NCI-H2227 treated with DMSO at 0.1 percent for 48 hours (cell line): ENCODE measurements at places on chromosomes 6 and 20.

GRCh38 chr20:24622856-24623255 lies 153.4 kb downstream of the SYNDIG1 start:
- DNase-seq: no peak

- DNase-seq: no peak
Observed at GRCh38 chr20:56809668-56810067, 180.6 kb downstream of the TFAP2C start.

- no peak for DNase-seq
Observed at GRCh38 chr20:48198929-48199451, 413.7 kb upstream of the SULF2 start.

DNA sequence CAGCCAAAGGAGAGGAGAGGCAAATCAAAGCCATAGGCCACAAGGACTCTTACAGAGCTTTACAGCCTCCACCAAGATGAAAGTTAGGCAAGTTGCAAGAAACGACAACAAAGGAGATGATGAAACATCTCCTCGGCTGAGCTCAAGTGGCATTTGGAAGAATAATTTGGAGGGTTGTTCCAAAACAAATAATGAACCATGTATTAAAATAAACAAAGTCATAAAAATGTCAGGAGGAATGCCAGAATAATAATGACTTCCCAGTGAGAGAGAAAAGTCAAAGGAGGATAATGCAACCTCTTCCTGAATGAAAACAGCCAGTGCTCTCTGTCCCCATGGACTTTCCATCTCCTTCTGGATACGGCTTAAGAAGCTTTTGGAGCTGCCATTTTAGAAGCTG lies 371.4 kb upstream of the ID4 start:
- DNase-seq: no peak

DNA sequence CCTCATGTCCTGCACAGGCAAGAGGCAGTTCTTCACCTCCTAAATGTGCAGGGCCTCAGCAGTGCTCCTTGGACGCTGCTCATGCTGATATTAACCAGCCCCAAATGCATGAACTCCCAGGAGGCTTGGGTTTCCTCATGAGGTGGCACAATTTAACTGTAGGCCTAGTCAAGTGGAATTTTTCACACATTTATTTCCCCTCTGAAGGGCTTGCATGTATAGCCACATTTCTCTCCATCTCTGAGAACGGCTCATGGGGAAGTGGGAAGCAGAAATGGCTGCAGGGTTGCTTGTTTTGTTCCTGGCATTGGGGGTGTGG lies 72.8 kb upstream of the PAX1 start:
- no peak for DNase-seq

- DNase-seq: no peak
Observed at GRCh38 chr20:58893355-58894120, 41.0 kb downstream of the GNAS start.

DNA sequence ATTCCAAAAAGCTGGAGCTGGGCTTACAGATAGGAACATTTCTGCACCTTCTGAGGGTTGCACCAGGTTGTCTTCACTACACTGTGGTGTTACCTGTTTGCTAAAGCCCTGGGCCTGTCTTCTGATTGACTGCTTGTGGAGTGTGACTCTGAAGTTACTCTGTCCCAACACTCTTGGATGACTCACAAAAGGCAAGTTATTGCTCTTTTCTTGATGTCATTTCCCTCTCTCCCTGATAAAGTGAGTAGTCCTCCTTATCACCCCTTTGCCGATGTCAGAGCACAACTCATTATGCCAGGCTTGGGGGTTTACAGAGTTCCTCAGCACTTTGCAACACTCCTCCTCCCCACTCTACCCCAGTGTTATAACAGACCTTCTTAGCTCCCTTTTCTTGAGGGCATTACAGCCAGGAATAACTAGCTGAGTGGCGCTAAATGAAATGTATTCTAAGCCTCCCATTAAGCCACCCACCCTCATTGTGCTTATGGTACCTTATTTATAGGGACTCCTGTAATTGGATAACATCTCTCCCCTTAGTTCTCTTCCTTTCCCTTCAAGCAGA lies 36.1 kb upstream of the NKX2-4 start:
- DNase-seq: no peak

DNA sequence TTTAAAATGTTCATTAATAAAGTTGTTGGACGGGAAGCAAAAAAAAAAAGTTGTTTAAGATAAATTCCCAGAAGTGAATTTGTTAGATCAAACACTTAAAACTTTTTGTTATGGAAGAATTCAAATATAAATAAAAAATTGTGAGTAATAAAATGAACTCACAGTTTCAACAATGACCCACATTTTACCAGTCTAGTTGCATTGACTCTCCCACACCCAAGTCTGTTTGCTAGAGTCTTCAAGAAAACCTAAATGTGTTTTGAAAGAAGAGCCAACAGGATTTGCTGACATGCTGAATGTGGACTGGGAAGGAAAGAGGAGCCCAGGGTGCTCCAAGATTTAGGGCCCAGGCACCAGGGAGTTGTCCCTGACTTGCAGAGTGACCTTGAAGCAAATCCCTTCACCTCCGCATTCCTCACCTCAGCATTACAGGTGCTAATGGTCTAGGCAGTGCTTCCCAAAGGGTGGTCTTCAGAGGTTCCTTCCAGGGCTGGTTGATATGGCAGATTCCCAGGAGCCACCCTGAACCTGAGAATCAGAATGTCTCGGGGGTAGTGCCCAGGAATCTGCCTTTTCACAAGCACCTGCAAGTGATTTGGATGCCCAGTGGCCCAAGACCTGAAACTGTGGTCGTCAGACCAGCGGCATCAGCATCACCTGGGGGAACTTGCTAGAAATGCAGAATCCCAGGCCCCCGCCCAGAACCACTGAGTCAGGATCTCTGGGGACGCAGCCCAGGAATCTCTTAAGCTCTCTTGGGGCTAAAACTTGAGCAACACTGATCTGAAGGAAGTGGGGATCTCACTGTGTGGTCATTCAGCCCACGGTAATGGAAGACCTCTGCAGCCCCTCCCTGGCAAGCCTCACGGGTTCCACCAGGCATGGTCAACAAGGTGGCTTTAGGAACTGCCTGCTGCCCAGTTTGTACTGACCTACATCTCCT lies 31.1 kb downstream of the POFUT1 start:
- DNase-seq: no peak

- no peak for DNase-seq
Observed at GRCh38 chr6:128208078-128208477, 307.2 kb upstream of the THEMIS start.

DNA sequence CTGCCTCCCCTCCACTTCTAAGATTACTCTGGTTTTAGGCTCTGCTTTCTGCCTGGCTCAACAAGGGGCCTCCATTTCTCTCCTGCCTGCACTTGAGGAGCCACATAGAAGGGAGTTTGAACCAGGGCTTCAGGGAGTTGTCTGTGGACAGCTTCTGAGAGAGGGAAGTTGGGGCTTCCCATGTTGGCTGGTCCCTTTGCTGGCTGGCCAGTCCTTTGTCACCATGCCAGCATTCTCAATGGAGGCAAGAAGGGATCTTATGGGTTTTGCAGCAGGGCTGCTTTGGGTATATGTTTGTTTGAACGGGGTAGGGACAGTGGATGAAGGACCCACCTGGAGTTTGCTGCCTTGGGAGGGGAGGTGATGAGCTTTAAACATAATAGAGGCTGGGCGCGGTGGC lies 124.9 kb downstream of the CARMIL1 start:
- DNase-seq: no peak

DNA sequence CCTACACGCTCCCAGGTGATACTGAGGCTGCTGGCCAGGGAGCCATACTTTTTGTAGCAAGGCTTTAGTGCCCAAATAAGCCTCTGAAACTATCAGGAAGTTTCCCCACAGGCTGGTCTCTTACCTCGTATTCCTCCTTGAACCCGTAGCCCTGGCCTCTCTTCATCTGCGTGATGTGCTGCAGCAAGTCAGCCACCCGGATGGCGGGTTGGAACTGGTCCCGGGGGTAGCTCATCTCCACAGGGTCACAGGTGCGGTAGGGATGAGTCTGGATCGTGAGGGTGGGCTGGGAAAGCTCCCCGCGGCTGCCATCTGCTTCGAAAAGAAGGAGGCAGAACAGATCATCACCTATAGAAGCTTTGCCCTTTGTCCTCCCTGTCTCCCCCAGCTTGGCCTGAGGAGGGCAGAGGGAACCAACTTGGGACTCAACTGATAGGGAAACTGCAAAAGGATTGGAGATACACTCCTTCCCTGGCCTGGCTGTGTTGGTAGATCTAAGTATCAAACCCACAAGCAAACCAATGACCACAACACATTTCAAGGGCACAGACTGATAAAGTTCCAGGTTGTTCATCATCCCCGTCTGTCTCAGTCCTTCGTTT lies 543.2 kb upstream of the CHD6 start:
- no peak for DNase-seq

DNA sequence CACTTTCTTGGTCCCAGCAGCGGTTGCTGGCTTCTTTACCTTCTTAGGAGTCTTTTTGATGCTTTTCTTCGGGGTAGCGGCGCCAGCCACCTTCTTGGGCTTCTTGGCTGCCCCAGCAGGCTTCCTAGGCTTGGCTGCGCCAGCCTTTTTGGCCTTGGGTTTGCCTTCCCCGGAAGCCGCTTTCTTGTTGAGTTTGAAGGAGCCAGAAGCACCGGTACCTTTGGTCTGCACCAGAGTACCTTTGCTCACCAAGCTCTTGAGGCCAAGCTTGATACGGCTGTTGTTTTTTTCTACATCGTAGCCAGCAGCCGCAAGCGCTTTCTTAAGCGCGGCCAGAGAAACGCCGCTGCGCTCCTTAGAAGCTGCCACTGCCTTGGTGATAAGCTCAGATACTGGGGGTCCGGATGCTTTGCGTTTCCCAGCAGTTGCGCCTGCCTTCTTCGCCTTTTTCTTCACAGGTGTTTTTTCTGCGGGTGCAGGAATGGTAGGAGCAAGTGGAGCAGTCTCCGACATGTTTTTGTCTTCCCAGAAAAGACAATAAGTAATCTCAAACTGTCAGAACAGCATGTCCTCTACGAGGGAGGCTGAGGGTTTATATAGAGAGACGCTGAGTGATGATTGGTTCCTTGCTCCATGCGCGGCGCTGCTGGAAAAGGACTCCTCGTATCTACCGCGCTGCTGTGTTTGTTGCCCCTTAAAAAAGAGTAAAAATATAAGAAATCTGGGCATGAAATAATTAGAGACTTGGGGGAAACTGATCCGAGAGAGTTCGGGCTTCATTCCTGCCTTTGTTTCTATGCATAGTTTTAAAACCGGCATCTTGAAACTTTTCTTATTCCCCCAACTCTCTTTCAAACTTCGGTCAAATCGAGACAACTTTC lies 130.3 kb upstream of the BTN3A2 start:
- DNase-seq: peak; percentile 88

- DNase-seq: peak; percentile 0
Observed at GRCh38 chr6:51339728-51340127, 521.1 kb downstream of the TFAP2B start.

DNA sequence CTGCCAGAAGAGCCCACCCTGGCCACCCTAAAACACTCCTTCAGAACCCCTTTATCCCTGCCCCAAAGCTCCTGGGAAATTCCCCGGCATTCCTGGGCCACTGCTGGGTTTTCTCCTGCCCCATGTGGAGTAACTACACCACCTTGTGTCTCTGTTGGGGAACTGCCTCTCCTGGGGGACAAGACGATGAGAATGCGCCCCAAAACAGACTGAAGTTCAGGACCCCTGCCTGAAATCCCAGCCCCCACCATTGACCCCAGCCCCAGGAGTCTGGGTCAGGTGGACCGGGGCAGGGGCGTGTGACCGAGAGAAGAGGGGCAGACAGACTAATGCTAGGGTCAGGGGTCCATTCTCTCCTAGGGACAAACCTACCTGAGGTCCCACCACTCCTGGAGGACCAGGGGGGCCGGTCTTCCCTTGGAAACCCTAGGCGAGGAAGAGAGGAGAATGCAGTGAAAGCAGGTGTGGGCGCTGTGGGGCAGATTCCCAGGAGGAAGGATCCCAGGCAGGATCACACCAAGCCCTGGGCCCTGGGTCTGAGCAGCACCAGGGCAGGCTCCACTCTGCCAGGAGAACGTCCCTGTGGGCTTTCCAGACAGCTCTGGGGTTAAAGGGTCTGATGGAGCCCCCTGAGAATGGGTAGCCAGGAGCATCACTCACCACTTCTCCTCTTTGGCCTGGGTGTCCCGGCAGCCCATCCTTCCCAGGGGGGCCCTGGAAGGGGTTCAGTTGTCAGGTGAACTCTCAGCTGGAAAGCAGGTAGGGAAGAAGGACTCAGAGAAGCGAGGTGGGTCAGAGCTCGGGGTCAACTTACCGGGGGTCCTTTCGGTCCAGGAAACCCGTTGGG lies 19.4 kb downstream of the COL11A2 start:
- no peak for DNase-seq

DNA sequence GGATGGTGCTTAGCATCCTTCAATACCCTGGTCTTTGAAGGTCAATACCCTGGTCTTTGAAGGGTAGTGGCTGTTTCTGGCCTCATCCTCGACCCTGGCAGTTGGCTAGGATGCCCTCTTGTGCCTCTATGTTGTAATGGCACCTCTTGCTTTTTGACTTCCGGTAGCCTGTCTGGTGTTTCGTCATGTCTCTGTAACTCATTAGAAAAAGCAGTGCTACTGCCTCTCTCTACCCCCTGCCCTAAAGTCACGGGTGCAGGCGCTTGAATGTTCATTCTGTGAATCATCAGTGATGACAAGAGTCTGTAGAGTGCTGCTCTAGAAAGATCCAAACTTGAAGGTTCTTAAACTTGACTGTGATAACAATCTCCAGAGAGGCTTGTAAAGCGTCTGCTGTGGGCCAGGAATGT lies 28.3 kb downstream of the RSPO4 start:
- no peak for DNase-seq

- no peak for DNase-seq
Observed at GRCh38 chr6:41442352-41442672, 103.9 kb upstream of the FOXP4 start.

- DNase-seq: no peak
Observed at GRCh38 chr6:90719321-90720195, 132.7 kb upstream of the MAP3K7 start.

DNA sequence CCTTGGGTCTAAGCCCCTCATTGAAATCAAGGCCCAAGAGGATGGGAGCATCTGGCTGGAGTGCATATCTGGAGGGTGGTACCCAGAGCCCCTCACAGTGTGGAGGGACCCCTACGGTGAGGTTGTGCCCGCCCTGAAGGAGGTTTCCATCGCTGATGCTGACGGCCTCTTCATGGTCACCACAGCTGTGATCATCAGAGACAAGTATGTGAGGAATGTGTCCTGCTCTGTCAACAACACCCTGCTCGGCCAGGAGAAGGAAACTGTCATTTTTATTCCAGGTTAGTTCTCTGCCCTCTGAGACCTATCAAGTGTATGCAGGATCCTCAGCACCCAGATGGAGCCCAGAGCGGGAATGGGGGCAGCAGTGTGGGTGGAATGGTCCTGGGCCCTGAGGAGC lies 5.1 kb downstream of the BTN2A2 start:
- no peak for DNase-seq

- DNase-seq: no peak
Observed at GRCh38 chr6:157075549-157076450, 247.5 kb downstream of the TMEM242 start.

GRCh38 chr6:8881663-8882062 lies 446.3 kb upstream of the SLC35B3 start:
- DNase-seq: no peak

GRCh38 chr6:111681860-111682259 lies 76.2 kb upstream of the TRAF3IP2 start:
- no peak for DNase-seq

DNA sequence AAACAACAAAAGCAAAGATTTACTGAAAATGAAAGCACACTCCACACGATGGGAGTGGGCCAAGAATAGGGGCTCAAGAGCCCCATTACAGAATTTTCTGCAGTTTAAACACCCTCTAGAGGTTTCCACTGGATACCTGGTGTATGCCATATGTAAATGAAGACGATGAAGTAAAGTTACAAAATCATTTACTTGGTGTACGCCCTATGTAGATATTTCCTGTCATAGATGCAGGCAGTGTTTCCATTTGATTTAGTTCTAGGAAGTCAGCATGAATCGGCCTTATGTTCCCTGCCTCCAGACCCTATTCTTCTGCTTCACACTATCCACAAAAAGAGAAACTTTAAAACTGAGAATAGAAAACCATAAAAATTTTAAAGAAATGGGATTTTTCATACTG lies 404.4 kb upstream of the GJE1 start:
- DNase-seq: no peak
